ENCODE measurements at places on chromosomes 11 and 22.
A peak's percentile ranks its signal among the peaks of the same experiment; 100 is the strongest.

DNA sequence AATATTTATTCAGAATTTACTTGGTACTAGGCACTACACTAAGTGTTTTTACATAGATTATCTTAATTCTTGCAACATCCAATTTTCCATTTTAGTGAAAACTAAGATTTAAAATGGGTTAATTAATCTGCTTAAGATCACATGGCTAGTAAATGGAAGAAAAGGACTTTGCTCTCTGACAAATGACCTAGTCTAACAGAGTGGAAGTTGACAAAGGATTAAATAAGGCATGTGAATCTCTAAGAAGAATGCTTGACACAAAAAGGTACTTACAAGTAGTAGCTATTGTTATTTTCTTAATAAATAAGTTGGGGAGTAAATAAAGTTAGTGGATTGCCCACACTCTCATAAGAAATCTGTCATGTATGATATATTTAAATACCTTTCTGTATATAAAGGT, 584.8 kb downstream of the DLG2 start:
- no peak for DNase-seq

DNA sequence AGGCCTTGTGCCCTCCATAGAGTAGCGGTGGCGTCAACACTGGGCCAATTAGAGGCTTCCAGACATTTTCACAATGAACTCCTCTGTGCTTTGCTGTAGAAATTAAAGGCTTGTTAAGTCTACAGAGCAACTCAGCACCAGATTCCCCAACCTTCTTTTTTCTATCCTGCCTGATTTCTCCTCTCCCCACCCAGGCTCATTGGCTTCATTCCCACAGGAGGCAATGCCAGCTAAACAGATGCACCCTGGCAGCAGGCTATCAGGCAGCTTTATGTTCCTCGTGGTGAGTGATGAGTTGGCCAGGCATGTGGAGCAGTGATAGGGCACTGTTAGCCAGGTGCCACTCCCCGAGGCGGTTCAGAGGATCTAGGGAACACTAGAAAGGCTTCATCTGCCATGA, 4.8 kb downstream of the DIXDC1 start:
- no peak for DNase-seq

- DNase-seq = peak; percentile 45
These were observed 152.8 kb downstream of the NCAM1 start for GRCh38 chr11:113113801-113114704.

DNA sequence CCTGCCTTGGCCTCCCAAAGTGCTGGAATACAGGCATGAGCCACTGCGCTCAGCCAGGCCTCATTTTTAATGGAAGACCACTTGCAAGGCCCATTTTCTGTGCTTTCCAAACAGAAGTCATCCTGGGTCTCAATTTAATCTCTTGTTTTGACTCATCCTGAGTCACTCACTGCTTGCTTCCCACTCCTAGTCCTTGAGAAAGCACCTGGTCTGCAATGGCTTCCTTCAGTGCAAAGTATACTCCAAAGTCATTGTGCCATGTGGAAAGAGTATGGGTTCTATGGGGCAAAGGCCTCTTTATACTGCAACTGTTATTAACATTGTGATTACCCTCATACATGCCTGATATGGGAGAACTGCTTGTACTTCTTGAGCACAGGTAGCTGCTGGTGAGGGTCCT, 18.3 kb upstream of the SLC5A1 start:
- DNase-seq = no peak

- DNase-seq = no peak
These were observed 2.6 kb downstream of the LAMTOR1 start for GRCh38 chr11:72100462-72100861.

DNA sequence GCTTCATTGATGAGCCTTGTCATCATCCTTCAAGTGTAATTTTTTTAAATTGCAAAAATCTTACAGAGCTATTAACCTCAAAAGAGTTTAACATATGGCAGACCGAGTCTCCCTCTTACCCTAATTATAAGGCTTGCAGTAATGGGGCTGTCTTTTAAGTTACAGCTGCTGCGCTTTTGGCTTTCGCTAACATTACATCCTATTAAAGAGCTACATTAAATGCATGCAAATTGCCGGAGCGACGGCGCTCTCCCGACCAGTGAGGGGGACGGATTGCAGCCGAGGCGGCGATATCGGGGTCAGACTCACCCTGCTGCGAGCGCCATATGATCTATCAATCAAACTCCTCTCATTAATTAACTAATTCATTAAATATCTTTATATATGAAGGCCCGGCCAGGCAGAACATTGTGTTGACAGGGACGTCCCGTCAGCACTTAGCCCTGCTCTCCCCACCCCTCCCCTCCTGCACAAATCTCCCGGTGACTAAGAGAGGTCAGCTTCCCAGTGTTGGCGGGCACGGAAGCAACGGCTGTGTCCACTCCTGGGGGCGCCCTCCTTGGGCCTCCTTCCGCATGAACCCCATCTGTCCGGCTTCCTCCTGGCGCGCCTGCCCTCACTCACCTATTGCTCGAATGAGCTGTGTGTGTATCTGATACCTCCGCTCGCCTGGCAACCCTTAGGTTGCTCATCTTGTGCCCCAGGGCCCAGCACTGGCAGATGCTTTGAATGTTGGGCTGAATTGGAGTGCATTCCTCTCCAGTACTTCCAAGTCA, 156.0 kb upstream of the CADM1 start:
- DNase-seq = no peak

- DNase-seq = no peak
These were observed 53.0 kb upstream of the RDX start for GRCh38 chr11:110349138-110349996.

DNA sequence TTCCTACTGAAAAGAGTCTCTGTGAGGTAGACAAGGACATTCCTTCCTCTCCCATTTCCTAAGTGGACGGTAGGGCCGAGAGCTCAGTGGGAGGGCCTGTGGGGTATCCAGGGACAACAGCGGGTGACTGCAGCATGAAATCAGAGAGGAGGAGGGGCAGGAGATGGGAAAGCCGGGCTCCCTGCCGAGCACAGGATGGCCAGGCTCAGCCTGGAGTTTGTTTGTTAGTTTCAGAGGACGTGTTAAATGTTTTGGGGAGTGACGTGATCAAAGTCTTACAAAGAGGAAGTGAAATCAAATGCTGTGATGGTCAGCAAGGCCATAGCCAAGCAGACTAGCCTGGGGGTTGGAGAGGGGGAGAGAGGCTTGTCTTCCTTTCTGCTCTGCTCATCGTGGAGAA, 152.7 kb downstream of the ADAMTS15 start:
- DNase-seq = peak; percentile 63

- no peak for DNase-seq
These were observed 727.4 kb downstream of the ETS1 start for GRCh38 chr11:127859941-127860354.

Data from muscle of arm (tissue), 14 donors.